ENCODE measurements at places on chromosomes 4 and X.

GRCh38 chr4:16294455-16294854 lies 68.2 kb upstream of the TAPT1 start:
- DNase-seq: no peak

GRCh38 chr4:80257851-80258250 lies 8.6 kb upstream of the FGF5 start:
- no peak for DNase-seq

DNA sequence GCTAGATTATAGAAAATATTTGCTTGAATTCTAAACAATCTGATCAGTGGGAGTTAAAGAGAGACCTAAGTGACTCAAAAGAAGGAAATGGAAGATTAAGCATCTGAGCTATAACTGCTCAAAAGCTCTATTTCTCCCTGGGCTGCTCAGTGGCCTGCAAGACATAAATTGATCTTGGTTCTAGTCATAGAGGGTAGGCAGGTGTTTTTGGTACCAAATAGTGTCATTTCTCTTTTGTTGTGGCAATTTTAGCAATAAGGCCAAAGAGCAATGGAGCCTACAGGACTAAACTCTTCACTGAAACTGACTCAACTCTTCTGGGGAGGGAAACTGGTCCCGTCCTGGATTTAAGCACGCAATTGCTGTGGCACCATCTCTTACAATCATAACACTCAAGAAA lies 33.9 kb upstream of the BMP2K start:
- no peak for DNase-seq

DNA sequence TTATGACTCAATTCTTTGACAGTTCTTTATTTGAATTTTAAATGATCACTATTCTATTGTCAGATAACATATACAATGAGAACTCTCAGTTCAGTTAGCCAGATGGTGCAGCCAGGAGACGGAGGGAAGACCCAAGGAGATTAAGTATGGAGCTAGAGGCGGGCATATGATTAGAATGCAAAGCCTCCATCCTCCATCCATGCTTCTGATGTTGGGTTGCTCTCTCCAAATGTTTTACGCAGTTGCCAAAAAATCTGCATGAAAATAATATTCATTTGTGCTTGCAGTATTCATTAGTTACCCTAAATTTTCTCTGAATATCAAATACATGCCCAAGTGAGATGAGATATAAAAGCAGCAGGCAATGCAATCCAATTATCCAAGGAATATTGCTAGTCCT lies 874.8 kb downstream of the C4orf33 start:
- no peak for DNase-seq

DNA sequence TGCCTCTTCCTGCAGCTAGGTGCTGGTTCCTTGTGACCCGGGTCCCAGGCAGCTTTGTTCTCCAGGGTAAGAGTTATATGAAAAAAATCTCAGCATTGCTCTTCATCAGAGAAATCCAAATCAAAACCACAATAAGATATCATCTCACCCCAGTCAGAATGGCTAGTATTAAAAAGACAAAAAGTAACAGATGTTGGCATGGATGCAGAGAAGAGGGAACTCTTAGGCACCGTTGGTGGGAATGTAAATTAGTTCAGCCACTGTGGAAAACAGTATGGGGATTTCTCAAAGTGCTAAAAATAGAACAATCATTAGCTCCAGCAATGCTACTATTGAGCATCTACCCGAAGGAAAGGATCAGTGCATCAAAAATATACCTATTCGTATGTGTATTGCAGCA lies 61.5 kb downstream of the SORCS2 start:
- DNase-seq: no peak
